ENCODE measurements at places on chromosomes 6 and 20.

DNA sequence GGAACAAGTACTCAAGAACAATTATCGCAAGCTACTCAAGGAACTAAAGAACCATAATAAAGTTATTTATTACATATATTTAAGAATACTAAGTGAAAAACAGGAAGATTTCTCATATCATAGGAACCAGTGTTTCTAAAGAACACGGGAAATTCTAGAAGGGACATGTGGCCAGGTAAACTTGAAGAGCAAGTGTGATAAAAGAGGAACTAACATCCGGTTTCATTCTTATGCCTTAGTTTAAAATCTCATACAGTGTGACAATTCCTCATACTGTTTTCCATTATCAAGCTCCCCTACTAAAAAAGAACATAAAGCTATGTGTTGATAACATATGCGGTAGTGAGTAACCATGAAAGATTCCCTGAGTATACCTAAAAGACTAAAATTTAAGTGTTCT, 163.5 kb upstream of the SHLD1 start:
- DNase-seq, result no peak

GRCh38 chr20:63044605-63045004, 37.8 kb upstream of the BHLHE23 start:
- DNase-seq, result no peak

- DNase-seq, result peak; percentile 45
These were observed 47.6 kb downstream of the ZDHHC14 start for GRCh38 chr6:157428427-157429202.

DNA sequence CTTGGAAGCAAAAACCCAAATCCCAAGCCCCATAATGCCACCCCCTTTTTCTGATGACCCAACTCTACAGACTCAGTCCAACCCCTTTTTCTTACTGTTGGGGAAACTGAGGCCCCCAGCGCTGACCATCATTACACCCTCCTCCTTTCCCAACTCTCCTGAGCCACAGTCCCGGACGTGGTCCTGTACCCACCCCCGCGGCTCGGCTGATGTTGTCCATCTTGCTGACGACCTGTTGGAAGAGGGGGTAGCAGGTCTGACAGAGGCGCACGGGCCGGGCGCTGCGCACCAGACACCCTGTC, 533 bp downstream of the OSTM1 start:
- no peak for DNase-seq

DNA sequence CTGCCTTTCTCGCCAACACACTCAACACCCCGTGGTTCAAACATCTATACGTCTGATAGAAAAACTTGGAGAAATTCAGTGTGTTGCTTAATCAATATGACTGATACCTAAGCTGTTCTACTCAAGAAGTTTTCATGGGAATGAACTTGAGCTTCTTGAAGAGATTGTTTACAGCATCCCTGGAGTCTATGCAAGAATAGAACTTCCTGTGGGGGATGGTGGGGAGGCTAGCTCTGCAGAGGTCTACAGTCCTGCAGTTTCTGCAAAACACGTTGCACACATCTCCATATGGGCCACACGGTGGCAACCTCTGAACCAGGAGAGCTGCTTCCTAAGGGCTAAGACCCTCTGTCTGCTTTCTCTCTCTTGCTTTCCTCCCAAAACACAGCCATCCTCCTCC, 32.7 kb upstream of the FANCE start:
- DNase-seq, result peak; percentile 36

DNA sequence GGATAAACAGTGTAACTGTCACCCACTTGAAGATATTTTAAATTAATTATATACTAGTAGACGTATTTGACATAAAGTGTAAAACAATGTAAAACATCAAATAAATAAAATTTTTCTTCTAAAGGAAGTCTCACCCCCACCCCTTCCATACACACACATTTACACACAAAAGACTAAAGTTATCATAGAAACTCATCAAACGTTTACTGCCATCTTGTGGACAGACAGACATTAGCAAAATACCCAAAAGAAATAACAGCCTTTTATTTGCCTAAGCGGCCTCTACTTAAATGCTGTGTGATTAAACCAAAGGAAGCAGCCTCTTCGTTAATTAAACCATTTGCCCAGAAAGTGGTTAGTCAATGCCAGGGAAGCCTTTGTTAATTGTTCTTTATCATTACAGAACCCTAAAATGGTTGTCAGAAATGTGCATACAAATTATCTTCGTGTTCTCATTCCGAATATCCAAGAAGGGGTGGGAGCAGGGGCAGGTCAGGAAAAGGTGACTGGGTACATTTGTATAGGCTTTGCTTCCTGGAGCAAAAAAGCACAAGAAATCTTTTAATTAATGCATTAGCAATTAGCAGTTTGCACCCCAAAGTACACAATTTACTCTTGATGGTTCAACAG, 176.2 kb upstream of the SASH1 start:
- peak; percentile 65 for DNase-seq

- no peak for DNase-seq
These were observed 25.7 kb downstream of the PRR18 start for GRCh38 chr6:166282394-166283032.

GRCh38 chr20:48493966-48494365, 333.8 kb downstream of the PREX1 start:
- DNase-seq, result no peak

GRCh38 chr6:25682324-25682723, 30.3 kb downstream of the SCGN start:
- no peak for DNase-seq

DNA sequence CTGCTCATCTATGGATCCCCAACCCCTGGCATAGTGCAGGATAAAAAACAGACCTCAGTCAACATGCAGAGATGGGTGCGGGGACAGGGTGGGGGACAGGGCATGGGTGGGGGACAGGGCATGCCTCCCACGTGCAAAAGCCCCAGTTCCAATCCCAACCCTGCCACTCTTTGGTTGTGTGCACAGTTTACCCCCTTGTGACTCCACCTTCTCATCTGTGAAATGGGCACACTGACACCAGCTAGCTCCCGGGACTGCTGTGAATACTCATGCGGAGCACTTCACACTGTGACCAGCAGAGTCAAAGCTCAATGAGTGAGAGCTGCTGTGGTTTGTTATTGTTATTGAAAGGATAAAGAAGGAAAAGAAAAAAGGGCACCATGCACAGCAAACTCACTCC, 69.3 kb downstream of the NFATC2 start:
- no peak for DNase-seq

- no peak for DNase-seq
These were observed 65.1 kb downstream of the CNKSR3 start for GRCh38 chr6:154445417-154445816.

All from K562 (cell line).